ENCODE measurements at places on chromosomes 2 and 18.

GRCh38 chr2:98556344-98557033, 51.8 kb downstream of the COA5 start:
- DNase-seq, result no peak

DNA sequence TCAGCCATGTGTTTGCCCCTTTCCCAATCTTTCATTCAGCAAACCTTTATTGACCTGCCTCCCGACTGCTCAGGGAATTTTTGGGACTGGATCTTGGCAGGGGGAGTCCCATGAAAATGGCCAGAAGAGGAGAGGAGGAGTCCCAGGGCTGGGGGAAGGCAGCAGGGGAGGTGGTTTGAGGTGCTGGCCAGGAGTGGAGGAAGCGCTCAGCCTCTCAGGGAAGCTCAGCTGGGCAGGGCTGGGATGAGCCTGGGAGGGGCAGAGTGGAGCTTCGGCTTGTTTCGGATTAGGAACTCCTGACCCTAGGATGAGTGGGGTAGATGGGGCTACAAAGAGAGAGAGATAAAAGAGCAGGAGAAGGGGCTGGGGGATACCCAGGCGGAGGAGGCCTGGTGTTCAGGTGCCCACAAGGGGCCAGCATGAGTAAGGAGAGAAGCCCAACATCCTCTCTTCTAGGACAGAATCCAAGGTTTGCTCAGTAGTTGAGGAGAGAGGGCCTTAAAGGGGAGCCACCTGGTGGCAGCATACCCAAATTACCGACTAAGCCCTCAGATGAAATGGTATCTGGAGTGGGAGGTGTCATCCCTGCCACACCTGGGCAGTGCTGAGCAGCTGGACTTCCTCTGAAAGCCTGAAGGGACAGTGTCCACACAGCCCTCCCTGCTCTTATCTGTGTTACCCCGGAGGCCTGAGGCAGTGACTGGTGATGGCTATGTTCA, 91.1 kb downstream of the INHBB start:
- no peak for DNase-seq

GRCh38 chr18:63907664-63908063, at the start of gene SERPINB10:
SERPINB10 (plus strand) TSS chr18:63907958; CDS start chr18:63915511, 7,553 bp downstream.
- no peak for DNase-seq

GRCh38 chr2:45340318-45340717, 270.7 kb downstream of the SRBD1 start:
- no peak for DNase-seq

- no peak for DNase-seq
Measured at GRCh38 chr2:229176136-229176535, 95.0 kb downstream of the PID1 start.

DNA sequence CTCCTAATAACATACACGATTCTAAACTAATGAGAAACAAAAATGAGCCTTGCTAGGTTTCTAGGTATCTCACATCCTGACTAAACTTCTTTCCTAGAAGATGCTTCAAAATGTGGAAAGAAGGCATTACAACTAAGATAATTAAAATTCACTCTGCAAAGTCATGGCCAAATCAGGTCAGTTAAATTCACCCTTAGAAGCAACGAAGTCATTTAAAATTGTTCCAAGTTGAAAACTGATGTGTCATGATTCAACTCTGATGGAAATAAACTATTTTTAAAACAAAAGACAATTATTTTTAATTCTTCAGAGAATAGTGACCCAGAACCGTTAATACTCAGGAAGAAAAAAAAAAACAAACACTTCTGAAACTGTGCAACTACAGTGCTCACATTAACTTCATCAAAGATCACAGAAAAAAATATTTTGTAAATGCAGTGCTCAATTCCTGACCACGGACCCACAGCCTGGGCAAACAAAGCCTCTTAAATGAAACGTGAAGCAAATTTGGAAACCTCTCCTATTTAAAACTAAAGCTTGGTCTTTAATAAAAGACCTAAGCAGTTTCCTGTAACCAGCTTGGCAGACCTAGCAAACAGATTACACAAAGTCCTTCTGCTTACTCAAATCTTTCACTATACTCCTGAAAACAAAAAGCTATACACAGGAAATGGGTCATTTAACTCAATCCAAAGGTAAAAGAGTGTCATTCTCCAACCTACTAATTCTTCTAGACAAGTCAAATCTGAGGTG, 39.0 kb downstream of the CHN1 start:
- DNase-seq, result no peak

DNA sequence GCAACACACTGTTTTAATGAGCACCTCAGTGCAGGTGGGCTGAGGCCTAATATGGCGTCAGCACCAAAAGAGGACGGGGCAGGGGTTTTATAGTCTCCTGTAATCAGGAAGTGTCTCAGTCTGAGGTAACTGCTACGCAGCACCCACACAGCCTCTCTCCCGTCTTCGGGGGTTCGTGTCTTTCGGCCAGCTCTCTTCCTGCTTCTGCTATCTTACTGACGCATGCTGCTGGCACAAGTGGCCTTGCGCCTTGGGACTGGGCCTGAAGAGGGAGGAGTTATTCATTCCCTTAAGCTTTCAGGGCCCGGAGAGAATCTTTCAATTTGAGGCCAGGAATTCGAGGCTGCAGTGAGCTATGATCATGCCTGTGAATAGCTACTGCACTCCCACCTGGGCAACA, 14.5 kb upstream of the PAPOLG start:
- no peak for DNase-seq

DNA sequence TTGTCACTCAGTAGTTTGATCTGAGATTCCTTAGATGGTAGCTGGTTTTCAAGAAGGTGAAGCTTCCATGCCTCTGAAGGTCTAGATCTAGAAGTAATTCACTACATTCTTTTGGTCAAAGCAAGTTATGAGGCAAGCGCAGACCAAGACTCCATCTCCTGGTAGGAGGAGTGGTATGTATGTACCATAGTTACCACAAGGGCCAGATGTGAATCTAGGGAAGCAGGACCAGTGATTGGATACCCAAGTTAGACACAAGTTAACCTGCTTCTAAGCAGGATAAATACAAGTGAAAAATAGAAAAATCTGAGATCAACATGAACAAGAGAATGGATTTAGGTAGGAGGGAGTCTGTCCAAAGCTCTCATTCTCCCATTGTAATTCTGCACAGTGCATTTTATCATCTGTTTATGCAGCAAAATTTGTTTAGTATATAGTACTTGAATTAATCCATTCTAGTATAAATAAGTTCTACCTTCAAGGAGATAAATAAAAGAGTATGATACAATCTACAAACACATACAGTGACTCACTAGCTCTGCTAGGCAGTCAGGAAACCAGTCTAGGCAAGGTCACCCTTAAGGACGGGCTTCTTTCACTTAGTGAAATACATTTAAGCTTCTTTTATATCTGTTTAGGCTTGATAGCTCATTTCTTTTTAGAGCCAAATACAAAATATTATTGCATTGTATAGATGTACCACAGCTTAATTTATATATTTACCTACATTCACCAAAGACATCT, 14.2 kb upstream of the DOCK10 start:
- no peak for DNase-seq

DNA sequence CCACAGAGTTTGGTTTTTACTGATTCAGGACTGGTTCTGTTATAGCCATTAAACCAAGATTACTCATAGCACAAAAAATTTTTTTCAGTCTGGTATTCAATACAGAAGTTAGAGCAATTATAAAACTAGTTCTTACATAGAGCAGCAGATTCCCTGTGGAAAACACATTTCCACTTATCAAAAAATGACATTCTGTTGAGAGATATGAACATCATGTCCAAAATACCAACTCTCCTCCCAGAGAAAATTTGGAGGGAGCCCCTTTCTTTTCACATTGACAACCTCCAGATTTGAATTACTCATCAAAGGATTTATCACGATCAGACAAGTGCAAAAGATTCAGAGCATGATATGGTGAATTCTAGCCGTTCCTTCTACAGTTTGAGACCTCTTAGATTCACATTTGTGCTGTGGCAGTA, 126.8 kb upstream of the SERPINE2 start:
- DNase-seq, result no peak

DNA sequence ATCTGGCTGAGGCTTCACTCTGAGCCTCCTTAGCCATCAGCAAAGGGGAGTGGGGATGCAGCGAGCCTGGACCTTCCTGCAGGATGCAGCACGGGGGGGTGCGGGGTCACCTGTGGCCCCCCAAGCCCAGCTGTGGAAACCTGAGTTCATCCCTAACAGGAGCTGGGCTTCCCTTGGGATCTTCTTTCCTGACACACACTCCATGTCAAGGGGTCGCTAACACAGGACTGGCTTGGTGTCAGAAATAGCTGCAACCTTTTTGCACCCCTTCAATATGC, 174.7 kb downstream of the RTP5 start:
- DNase-seq, result no peak

- DNase-seq, result no peak
Measured at GRCh38 chr2:174106736-174107135, 141.6 kb upstream of the SP3 start.

DNA sequence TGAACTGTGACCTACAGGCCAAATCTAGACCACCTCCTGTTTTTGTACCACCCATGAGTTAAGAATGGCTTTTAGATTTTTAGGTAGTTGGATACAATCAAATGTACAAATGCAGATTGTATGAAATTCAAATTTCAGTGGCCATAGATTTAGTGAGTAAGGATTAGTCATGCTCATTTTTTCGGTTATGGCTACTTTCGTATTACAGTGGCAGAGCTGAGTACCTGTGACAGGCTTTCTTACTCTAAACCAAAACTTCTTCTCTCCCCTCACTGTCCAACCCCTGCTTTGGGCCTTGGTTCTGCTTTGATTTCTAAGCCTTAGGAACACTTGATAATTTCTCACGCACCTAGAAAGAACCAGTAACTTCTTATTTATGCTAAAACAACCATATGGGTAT, 82.1 kb downstream of the CDC42EP3 start:
- no peak for DNase-seq

DNA sequence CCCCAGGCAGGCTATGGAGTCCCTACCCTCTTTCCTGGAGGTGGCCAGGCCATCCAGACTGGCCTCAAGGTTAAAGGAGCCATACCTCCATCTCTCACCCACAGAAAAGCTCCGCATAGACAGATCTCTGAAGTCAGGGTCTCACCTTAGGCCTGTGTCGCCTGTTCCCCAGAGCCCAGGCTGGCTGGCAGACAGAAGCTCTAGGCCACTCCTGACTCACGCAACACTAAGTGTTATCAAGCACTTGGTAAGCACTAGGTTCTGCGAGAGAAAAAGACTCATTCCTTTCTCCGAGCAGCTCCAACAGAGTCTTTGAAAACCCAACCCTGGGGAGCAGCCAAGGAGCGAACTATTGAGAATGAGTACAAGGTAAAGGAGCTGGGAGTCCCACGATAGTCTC, 6.1 kb downstream of the SMAD7 start:
- no peak for DNase-seq
